ENCODE measurements at places on chromosomes 7 and 10.

- peak; percentile 9 for DNase-seq
Observed at GRCh38 chr10:60594476-60595051, 183.7 kb upstream of the CDK1 start.

GRCh38 chr10:8453587-8453986 lies 399.1 kb downstream of the GATA3 start:
- no peak for DNase-seq

GRCh38 chr7:67407392-67408071 lies 410.9 kb downstream of the TYW1 start:
- no peak for DNase-seq

DNA sequence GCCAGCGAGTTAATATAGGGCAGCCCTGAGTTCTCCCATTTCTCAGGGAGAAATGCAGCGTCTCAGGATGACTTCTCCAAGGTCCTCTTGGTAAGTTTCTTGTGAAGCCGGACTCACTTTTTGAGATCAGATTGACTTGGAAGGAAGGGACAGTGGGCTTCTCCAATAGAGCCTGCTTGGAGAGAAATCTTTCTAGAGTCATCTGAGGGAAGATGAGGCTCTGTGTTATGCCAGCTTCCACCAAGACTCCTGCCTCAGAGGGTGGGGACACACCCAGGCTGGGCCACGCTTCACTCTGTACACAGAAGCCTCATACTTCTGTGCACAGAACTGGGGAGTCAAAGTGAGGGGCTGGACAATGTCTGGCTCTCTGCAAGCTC lies 5.6 kb downstream of the C10orf105 start:
- DNase-seq, result no peak

DNA sequence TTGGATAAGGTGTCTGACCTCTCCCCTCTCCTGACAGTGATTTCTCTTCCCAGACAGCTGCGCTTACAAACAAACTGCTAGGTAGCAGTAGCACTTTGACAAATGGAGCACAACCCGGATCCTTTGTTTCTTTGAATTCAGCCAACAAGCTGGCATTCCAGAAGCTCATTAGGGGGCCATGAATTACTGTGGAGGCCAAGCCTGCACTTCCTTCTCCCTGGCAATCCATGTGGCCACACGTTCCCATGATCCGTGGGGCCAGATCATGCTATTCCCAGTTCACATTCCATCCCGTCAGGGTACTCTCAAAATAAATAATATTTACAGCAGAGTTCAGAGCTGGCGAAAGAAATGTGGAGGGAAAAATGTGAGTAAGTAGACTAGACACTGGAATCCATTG lies 172.4 kb downstream of the PRPF18 start:
- DNase-seq, result peak; percentile 88

DNA sequence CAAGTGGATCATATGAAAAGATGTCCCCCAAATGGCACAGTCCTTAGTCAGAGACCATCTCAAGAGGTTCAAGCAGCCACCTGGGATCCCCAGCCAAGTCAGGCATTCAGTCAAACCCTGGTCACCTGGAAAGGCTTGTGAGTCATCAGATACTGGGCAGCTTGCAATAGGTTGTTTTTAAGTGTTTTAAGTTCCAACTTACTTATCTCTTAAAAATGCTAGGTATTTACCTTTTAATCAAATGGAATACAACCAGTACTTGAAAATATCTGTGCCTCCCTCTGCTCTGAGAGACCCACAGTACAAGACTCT lies 262.2 kb downstream of the WDR11 start:
- DNase-seq, result no peak

DNA sequence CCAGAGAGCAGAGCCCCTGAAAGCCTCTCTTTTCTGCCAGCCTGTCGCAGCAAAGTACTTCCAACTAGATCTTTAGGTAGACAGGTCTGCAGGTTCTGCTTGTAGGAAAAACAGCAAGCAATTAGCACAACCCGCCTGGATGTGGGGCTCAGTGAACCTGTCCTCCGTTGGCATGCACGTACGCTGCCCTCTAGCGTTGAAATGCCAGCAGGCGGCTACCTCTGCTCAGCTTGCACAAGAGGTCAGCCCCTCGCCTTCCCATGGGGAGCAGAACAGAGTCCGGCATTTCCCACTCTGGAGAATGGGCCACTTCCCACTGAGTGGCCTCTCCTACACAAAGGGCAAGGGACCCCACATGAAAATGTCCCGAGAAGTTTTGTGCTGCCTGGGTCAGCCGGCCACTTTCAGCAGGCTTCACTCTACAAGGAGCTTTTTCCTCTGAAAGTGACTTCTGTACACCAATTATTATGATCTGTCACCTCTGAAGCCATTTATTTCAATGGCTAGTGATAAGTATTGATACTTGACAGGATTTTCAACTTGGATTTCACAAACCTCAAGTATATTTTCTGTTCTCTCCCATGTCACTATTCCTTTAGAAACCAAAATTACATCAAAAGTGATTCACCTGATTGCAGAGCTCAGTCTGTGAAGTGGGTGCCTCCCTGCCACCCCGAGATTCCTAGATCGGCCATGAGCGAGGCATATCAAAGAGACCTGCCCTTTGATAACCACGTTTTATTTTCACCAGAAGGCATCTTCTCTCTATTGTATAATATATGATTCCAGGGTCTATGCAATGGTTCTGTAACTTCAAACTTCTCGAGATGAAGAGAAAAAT lies 56.7 kb downstream of the JCAD start:
- DNase-seq, result peak; percentile 59

- DNase-seq, result peak; percentile 78
Observed at GRCh38 chr7:123747620-123748141, 1.1 kb downstream of the WASL start.

DNA sequence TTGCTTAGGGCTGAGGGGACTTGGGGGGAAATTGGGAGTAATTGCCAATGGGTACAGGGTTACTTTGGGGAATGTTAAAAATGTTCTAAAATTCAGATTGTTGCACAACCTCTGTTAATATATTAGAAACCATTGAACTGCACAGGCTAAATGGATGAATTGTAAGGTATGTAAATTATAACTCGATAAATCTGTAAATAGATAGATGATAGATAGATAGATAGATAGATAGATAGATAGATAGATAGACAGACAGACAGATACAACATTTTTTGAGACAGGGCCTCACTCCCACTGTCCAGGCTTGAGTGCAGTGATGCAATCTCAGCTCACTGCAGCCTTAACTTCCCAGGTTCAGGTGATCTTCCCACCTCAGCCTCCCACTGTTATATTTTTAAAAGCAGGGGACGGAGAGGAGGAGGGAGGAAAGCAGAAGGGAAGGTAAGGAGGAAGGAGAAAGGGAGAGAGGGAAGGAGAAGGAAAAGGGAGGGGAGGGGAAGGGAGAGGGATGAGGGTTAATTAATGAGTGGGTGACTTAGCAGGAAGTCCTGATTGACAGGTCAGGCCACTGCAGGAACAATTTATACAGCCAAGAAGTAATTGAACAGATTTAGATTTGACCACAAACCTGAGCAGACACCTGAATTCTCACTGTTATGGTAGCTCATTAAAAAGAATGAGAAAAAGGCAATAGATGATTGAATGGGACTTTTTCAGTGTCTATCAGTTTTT lies 38.7 kb downstream of the AOC1 start:
- DNase-seq, result no peak

DNA sequence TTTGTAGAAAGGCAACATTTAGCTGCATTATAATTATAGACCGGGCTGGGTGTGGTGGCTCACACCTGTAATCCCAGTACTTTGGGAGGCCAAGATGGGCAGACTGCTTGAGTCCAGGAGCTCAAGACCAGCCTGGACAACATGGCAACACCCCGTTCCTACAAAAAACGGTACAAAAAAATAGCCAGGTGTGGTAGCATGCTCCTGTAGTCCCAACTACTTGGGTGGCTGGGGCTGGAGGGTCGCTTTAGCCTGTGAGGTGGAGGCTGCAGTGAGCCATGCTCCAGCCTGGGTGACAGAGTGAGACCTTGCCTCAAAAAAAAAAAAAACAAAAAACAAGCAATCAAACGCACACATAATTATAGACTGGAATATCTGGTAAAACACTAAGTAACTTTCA lies 5.0 kb downstream of the YWHAG start:
- DNase-seq, result no peak

- DNase-seq, result no peak
Observed at GRCh38 chr7:155422151-155422550, 35.8 kb upstream of the EN2 start.

GRCh38 chr7:47968847-47969774 lies 10.3 kb downstream of the HUS1 start:
- peak; percentile 62 for DNase-seq

DNA sequence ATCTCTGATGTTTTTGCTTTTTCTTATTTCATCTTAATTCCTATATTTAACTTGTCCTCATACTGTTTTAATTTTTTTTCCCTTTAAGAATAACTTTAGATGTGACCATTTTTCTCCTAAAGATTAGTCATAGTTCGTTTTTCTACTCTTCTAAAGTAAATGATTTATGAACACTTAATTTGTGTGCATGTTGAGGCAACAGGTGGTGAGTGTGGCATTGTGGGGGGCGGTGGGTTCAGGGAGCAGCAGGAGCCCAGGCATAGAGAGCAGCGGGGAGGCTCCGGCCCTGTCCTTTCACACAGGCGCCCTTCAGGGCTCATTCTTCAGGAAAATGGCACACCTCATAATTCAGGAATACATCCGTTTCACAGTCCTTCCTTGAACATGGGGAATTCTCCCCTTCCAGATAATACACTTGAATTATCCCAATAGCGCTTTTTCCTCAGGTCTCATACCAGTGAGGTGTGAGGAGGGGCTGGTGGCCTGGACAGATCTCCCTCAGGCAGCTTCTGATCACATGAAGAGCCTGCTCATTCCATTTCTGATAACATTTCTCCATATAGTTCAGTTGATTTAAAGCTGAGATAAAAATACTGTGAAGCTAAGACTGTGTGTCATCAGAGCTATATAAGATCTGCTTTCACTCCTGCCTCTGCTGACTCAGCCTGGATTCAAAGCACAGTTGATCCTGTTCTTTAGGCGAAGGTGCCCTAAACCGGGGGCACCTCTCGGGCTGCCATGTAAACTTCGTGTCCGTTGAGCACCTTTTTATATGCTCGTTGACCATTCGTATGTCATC lies 40.2 kb downstream of the CUL1 start:
- DNase-seq, result no peak

- DNase-seq, result peak; percentile 96
Observed at GRCh38 chr7:81638198-81638597, 131.6 kb downstream of the HGF start.

GRCh38 chr7:106012935-106013439 lies 49.9 kb downstream of the CDHR3 start:
- no peak for DNase-seq

GRCh38 chr7:1290026-1290678 lies 57.5 kb downstream of the UNCX start:
- peak; percentile 41 for DNase-seq

DNA sequence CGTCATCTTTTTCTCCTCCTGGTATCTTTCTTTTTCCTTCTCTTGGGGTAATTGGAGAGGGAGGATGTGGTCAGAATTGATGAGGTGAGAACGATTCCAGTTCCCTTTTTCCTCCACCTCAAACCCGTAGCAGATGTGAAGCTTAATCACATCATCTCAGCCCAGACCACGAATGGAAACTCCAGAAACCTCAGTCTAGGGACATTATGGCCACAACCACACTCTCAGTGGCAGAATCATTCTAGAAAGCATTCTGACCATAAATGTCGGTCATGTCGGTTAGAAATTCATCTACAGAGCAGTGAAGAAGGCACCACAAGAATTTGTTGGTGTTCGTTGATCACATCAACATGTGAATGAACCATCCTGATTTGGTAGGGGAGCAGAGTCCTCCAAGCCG lies 78.7 kb downstream of the GATA3 start:
- DNase-seq, result no peak

- DNase-seq, result peak; percentile 53
Observed at GRCh38 chr10:31749981-31750840, 178.4 kb downstream of the ARHGAP12 start.

DNA sequence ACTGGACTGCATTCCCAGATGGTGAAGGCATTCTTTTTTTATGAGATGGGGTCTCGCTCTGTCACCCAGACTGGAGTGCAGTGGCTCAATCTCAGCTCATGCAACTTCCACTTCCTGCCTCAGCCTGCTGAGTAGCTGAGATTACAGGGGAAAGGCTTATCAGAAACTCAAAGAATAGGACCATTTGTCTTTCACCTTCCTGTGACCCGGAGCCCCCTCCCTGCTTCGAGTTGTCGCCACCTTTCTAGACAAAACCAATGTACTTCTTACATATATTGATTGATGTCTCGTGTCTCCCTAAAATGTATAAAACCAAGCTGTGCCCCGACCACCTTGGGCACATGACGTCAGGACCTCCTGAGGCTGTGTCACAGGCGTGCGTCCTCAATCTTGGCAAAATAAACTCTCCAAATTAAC lies 1.8 kb upstream of the METTL27 start:
- DNase-seq, result no peak

- DNase-seq, result no peak
Observed at GRCh38 chr7:19317461-19317860, 172.2 kb upstream of the FERD3L start.

DNA sequence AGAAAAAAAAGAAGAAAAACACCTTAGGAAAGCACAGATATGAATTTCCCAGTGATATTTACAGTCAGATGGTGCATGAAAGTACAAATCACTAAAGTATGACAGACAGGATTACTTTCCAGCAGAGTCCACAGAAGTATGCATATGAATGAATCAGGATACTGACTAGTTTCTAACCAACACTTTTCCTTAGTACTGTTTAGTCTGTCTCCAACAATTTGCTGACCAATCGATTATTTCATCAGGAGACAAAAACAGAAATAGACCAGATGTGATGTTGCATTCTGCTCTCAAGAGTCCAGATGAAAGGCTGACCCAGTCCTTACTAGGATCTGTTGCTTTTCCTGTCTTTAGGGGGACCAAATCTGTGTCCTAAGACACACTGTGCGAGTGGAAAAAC lies 14.6 kb downstream of the SLC35B4 start:
- peak; percentile 20 for DNase-seq

DNA sequence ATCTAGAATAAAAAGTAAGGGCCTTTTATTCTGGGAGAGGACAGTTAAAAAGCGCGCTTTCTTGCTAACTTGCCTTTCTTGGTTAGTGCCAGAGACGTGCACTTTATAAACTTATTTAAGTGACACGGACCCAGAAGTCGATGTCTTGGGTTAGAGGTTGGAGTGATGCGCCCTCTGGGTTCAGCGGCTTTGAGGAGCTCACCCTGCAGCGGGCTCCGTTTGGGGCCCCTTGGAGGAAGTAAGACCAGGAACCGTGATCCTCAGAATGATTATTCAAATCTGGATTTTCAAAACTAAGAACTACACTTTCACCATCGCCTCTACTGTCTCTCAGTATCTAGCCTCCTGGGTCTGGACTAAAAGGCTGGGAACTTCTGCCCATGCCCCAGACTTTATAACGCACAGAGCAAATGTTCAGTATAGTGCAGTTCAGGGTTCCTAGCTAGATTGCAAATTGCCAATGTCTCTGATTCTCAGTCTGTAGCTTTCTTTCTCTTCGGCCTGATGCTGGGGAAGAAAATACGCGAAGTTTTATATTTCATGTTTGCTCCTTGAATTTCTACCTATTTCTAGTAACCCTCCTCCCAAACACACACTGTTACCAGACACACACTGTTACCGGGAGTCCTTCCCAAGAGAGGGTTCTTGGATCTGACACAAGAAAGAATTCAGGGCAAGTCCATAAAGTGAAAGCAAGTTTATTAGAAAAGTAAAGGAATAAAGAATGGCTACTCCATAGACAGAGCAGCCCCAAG lies 18.6 kb upstream of the SMO start:
- DNase-seq, result no peak

Measured in fibroblast of skin of back (primary cell).